SHP77 treated with DMSO at 0.1 percent for 48 hours (cell line): ENCODE measurements at places on chromosomes 2 and 18.

- no peak for DNase-seq
Measured at GRCh38 chr2:71927757-71928715, 219.6 kb downstream of the CYP26B1 start.

DNA sequence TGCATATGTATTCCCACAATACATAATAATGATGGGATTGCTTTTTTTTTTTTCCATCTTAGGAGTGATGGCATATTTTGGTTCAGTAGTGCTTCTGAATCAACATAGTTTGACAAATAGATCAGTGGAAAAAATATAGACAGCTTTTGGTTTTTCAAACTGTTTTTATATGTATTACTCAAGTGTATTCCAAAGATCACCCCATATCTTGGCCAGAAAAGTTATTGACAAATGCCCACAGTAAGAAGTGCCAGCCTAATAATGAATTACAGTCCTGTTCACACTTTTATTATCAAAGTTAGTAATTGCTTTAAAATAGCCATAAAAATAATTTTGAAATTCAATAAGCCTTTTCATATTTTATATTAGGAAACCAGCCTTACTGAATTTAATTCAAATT, 95.0 kb downstream of the TMEFF2 start:
- no peak for DNase-seq

DNA sequence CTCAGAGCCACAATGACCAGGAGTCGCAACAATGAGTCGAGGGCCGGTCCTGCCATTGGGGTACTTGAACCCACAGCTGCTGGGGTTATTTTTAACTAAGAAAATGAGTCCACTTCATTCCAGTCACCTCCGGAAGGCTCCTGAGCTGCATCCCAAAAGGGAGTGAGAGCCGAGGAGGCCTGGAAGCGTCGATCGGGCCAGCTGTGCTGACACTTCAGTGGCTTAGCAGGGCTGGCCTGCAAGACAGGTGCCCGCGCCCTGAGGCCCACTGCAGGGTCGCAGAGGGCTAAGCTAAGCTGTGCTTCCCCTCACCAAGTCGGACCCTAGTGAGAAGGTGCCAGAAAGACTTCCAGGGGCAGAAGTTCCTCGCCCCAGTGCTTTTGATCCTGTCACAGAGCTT, 21.1 kb downstream of the TBC1D8 start:
- DNase-seq: peak; percentile 43

DNA sequence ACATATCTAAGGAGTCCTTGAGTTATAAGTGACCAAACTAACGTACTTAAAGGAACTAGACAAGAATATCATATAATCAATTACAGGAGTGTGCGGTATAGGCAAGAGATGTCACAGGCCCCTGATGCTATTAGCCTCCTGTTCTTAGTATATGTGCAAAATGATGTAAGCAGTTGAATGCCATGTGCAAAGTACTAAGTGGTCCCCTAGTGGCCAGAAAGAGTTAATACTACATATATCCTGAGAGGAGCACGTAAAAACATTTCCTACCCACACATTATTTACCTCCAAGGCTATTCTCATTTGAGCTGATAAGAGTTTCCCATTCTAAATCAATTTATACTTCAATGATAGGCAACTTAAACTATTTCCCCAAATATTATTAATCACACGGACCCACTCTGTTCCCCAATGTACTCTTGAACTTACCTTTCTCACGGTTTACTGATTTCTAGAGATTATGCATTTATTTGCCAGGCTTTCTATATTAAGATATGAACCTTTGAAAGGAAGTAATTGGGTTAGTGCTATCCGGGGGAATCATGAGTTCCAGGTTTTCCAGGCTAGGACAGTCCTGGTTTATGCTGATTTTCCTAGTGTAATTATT, 158.0 kb upstream of the KLHL14 start:
- peak; percentile 48 for DNase-seq

DNA sequence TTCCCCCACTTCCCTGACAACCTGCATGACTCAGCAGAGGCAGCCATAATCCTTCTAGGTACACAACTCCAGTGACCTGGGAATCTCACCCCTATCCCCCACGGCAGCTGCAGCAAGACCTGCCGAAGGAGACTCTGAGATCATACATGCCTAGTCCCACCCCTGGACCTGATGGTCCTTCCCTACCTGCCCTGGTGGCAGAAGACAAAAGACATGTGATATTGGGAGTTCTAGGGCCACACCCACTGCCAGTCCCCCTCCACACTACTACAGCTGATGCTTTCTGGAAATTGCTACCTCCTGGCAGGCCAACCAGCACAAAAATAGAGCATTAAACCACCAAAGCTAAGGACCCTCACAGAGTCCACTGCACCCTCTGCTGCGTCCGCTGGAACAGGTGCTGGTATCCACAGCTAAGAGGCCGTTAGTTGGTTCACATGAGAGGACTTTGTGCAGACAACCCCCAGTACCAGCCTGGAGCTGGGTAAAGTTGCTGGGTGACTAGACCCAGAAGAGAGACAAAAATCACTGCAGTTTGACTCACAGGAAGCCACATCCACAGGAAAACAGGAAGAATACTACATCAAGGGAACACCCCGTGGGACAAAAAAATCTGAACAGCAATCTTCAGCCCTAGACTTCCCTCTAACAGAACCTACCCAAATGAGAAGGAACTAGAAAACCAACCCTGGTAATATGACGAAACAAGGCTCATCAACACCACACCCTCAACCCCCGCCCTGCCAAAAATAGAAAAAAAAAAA, 12.5 kb downstream of the MARCO start:
- no peak for DNase-seq

GRCh38 chr2:235270291-235270690, 223.6 kb upstream of the AGAP1 start:
- no peak for DNase-seq

DNA sequence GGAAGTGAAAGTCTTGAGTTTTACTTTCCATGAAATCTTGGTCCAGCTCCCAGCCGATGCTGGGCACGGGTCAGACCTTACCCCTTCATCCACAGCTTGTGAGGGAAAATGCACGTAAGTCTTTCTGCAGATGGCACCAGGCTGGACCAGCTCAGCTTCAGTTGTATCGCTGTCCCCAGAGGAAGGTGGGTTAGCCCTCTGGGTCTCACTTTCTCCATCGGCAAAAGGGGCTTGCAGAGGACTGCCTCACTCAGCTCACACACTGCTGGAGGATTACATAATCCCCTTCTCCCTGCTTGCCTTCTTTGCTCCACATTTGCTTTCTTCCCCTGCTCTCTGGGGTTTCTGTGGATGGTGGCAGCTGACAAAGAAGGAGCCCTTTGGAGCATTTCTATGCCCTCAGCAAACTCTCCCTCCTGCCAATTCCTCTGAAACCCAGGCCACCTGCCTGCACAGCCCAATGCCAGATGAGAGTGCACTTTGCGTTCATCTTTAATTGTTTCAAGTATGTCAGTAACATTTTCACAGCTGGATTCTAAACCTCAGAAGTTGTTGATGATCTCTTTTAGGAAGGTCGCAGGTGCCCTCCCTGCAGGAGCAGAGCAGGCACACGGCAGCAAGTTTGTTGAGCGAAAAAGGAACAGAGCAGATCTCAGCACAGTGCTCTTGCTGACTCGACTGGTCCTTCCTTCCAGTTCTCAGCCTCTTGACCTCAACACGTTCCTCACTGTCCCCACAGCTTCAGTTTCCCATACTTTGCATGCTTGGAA, 155.6 kb upstream of the GLI2 start:
- DNase-seq: no peak

DNA sequence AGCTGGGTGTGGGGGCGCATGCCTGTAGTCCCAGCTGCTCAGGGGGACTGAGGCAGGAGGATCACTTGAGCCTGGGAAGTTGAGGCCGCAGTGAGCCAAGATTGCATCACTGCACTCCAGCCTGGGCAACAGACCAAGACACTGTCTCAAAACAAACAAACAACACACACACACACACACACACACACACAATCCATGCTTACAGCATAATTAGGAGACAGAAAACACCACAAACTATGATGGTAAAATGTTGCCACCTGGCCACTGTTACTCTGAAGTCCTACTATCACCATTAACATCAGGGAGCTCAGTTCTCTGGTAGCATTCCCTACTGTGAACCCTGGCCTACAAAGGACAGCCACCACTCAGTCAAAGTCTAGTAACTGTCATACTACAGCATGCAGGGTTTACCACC, 18.3 kb downstream of the DNPEP start:
- DNase-seq: no peak

DNA sequence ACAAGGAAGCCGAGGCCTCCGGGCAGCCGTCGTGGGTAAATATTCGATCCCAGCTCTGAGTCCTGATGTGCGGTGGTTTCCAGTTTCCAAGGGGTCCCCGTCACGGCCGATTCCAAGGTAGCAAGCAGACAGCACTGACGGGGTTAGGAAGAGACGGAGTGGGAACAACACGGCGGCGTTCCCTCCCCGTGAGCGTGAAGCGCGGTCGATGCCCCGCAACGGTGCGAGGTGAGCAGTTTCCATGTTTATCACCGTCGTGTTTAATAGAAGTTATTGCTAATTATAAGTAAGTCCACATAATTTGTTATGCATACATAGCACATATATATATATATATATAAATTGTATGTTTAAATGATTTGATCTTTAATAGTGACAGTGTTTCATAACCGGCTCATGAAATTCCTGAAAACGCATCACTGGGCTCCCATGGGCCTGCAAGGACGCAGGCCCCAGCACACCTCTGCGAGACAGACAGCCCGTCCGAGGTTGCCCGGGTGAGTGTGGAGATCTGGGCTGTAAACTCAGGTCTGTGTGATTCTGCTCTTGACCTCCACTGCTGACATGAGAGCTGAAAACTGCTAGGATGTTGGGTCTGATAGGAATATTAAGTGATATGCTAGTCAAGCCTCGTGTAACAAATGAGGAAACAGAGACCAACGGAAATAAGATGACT, 243.5 kb upstream of the SALL3 start:
- no peak for DNase-seq

GRCh38 chr2:74198461-74199274, at the start of gene MTHFD2:
MTHFD2 (plus strand) TSS chr2:74198615; CDS start chr2:74198642, 27 bp downstream.
- peak; percentile 96 for DNase-seq

GRCh38 chr18:23273443-23273966, 138.2 kb downstream of the CABLES1 start:
- no peak for DNase-seq

DNA sequence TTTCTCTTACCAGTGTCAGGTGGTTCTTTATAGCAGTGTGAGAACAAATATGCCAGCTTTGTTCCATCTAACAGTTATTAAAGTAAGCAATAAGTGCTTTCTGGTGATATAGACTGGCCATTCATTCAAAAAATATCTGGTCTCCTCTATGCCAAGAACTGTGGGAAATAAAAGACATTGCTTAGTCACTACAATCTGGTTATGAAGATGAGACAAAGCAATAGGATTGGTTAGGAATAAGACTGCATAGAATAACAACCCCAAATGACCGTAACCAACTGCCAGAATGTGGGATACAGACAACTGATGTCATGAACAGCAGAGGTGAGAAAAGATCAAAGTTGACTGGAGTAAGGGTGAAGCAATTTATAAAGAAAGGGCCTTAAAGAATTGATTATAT, 83.8 kb downstream of the MBD2 start:
- DNase-seq: no peak

- no peak for DNase-seq
Measured at GRCh38 chr2:180048251-180048650, 41.2 kb upstream of the CWC22 start.

GRCh38 chr18:11761553-11761952, 72.5 kb downstream of the GNAL start:
- DNase-seq: no peak

DNA sequence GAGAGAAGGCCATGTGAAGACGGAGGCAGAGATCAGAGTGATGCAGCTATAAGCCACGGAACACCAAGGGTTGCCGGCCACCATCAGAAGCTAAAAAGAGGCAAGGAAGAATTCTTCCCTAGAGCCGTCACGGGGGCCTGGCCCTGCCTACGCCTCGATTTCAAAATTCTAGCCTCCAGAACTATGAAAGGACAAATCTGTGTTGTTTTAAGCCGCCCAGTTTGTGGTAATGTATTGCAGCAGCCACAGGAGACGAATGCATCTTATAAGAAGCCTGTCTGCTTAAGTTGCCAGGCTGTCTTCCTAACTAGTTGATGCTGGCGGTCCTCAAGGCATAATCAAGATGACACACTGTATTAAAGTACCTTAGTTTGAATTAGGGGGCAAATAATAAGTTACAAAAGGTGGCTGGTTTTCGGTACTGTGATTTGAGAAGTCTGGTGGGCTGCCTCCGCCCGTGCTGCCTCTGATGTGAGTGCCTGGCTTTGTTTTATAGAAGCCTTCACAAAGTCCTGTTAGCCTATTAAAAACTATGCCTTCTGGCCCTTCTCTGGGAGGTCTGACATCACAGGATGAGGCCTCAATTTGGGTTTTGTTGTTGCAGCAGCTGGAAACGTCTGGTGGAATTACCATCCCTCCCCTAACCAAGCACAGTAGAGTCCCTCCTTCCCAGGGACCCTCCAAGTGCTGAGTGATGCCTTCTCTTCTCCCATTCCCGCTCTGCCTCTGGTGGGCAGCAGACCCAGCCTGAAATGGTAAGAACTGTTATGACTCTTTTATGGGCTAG, 53.6 kb downstream of the SRD5A2 start:
- no peak for DNase-seq

GRCh38 chr2:202169832-202170424, 68.5 kb downstream of the SUMO1 start:
- DNase-seq: no peak

GRCh38 chr2:48691935-48692691, 63.4 kb downstream of the LHCGR start:
- no peak for DNase-seq

- no peak for DNase-seq
Measured at GRCh38 chr2:149055751-149056150, 17.3 kb downstream of the LYPD6B start.

DNA sequence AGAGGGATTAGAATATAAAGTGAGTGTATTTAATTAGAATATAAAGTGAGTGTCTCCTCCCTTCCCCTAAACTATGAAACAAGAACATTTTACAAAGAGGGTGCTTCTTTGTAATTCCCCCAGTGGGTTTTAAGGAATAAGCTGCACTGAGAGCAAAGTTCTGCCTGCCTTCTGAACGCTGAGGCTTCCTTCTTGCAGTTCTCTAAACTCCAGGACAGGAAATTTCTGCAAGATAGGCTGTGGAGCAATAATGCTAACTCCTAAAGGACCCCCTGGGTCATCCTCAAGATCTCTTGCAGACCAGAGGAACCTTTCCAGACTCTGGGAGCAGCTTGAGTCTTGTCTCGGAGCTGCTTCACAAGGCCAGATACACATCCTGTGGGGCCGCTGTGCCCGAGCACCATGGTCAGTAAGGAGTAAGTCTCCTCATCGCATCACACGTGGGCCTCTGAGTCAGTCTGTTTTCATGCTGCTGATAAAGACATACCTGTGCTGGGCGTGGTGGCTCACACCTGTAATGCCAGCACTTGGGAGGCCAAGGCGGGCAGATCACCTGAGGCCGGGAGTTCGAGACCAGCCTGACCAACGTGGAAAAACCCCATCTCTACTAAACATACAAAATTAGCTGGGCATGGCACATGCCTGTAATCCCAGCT, 87.5 kb upstream of the KCNE4 start:
- DNase-seq: no peak

DNA sequence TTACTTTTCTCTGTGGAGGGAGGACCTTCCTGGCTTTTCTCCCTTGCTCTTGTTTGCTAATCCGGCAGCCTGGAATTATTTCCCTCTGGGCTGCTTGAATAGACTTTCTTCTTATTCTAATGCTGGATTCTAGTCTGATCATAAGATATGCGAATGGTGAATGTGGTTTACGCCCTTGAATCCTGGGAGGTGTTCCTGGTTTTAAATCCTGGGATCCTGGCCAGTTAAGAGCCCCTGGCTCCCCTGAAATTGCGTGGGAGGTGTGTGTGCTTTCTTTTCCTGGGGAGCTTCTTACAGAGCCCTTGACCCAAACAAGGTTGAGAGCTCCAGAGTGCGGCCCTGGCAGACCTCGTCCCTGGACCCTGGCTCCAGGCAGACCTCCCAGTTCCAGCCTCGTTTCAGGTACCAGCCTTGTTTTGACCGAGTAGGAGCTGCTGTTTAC, 2.8 kb downstream of the SH3BP4 start:
- no peak for DNase-seq
